ENCODE measurements at places on chromosomes 1 and 21.

- no peak for DNase-seq
These were observed 38.7 kb downstream of the GJA5 start for GRCh38 chr1:147721716-147722115.

GRCh38 chr1:94654459-94654858, 112.9 kb upstream of the F3 start:
- DNase-seq: no peak

DNA sequence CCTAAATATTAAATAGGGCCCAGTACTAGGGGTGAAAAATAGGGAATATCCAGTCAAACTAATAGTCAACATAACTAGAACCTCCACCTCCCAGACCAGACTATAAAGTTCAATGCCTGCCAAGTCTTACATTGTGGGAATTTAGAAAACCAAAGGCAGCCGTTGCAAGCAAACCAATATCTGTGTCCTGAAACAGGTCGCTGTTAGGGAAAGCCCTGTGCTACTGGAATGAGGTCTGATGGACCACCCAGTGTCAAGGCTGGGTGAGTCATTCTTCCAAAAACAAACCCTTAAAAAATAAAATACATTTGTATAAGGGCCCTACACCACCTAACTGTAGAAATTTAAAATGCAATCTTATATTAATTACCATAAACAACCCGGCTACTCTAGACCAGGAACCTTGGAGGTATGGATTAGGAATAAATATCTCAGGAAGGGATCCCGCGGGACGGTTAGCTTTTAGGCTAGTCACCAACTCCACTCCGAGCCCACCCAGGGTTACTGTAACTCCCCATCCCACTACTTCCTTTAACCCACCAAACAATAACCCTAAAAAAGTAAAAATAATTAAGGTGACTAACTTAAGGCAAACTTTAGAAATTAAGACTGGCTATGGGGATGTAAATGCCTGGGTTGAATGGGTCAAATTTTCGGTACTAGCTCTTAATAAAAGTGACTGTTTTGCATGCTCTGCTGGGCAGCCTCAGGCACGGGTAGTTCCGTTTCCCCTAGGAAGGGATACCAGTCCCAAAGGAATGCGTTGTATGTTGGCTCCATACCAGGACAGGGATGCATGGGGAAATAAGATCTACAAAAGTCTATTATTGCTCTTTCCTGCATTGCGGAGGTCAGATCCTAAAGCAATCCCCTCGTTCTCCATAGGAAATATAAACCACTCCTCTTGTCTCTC, 65.4 kb upstream of the TLR5 start:
- no peak for DNase-seq

DNA sequence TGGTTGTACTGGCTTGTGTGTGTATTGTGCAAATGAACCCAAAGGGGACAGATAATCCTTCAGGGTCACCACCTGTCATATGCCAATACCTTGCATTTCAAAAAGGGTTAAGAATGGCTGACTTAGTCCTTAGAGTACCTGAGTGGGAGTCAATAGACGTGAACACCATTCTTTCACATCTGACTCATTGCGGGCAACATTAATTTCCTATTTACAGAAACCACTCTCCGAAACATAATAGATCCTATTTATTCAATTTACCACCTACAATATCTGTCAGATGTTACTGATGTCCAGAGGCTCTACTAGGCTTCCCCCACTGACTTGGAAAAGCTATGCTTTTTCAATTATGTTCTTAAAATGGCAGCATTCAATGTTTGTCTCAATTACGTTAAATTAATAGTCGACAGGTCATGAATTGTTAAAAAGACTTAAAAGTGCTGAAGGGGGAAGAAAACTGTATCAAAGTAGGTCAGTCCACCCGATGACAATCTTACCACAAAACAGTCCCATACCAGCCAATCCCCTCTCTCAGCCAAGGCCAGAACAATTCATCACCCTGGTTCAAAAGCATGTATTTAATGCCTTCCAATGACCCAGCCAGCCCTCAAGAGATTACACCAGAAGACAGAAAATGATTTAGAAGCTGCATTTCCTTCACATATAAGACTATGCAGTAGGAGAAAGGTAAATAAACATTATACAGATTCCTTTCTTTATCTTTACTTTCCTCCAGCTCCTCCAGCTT, 48.6 kb upstream of the PLA2G2C start:
- DNase-seq: no peak

DNA sequence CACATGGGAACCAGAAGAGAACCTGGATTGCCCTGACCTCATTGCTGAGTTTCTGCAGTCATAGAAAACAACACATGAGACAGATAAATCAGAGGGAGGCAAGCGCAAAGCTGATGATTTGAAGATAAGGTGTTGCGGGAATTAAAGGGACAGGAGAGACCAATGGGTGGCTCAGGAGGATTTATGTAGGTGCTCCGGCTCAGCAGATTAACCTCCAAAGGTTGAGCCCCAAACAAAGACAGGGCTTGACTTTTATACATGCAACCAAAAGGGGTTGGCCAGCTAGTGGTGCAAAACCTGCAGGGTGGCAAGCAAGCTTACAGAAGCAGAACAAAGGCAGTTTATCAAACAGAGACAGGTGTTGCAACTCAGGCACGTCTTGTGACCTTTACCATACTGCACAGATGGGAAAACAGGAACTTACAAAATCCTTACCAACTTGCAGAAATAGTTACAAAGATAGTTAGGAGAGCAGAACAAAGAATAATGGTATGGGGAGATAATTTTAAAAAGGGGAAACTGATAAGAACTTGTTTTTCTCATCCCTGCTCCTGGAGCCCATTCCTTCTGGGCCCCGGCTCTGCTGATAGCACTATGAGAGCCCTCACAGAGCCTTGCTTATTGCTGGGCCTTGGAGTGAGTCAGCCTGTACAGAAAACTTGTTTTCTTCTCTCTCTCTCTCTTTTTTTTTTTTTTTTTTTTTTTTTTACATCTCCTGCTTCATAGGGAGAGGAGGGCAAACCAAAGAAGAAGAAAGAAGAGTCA, 93.6 kb downstream of the SNRPE start:
- no peak for DNase-seq

- DNase-seq: no peak
These were observed 19.1 kb downstream of the SELP start for GRCh38 chr1:169610858-169611257.

DNA sequence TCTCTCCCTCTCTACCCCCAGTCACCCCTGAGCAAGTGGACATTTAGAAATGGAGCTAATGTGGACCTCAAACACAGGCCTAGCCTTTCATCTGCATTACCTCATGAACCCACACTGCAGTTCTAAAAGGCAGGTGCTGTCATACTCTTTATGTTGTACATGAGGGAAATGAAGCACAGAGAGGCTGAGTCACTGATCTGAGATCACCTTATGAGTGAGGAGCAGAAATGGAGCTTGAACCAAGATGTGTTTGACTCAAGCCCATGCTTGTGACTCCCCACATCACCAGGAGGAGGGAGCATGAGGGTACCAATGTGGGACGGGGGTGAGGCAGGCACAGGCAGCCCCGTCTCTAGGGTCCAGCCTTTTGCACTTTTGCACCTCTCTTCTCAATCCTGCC, 702.8 kb downstream of the PTPRU start:
- DNase-seq: no peak

Data from fibroblast of skin of left quadriceps (primary cell).